ENCODE measurements at places on chromosomes 2 and 18.

- no peak for DNase-seq
These were observed 21.2 kb upstream of the HNMT start for GRCh38 chr2:137942833-137943677.

DNA sequence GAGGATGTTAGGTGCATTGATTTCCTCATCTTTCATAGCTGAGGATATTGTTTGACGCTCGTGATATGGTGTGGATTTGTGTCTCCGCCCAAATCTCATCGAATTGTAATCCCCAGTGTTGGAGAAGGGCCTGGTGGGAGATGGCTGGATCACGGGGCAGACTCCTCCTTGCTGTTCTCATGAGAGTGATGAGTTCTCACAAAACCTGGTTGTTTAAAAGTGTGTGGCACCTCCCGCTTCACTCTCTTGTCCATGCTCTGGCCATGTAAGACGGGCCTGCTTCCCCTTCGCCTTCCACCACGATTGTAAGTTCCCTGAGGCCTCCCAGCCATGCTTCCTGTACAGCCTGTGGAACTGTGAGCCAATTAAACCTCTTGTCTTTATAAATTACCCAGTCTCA, 28.4 kb upstream of the GPC1 start:
- DNase-seq: no peak

GRCh38 chr2:57397550-57398360, 648.9 kb upstream of the VRK2 start:
- no peak for DNase-seq

GRCh38 chr18:64712035-64712434, 563.1 kb upstream of the LINC00305 start:
- DNase-seq: no peak

GRCh38 chr2:241944821-241945220, 75.3 kb downstream of the RTP5 start:
- DNase-seq: no peak

DNA sequence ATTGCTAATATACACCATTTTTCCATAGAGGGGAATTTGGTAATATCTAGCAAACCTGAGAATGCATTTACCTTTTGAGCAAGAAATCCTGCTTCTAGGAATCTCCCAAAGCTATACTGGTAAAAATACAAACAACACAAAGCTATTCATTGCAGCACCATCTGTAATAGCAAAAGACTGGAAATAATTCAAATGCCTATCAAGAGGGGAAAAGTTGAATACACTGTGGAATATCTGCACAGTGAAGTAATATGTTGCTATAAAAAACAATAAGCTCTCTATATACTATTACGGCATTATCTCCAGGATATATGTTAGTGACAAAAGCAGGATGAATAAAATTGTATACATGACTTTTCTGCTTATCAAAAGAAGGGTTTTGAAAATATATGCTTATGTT, 112.3 kb upstream of the CHAC2 start:
- no peak for DNase-seq

- DNase-seq: no peak
These were observed 20.8 kb downstream of the KCNF1 start for GRCh38 chr2:10932345-10933151.

DNA sequence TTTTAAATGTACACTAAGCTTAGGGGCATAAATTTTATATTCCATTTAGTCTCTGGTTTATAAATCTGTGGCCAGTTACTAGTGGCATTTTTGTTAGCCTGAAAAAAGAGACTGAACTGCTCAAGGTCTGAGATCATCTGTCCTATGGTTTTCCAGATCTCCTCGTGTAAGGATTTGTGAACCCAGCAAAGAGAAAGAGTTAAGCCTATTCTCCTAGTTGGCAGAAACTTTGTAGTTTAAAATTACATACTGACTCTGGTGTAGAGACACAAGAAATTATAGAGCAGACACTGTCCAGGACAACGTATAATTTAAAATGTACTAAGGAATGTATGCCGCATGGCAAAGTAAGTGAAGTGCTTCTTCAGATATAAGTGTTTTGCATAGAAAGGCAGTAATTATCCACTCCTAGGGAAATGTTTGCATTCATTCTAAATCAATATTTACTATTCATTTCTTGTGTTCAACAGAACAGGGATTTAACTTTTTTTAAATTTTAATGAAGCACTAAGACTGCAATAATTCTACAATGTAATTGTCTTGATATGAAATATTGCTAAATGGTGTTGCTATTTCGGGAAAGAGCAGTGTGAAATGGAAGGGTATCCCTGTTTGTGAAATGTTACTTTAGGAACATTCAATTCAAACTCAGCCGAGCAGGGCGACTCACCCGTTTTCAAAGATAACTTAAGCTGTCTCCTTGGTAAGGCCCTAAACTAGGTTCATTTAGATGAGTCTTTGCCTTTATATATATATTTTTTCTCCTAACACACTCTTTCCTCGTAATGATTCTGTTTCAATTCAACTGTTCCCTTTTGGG, 508.4 kb upstream of the ZEB2 start:
- DNase-seq: no peak

DNA sequence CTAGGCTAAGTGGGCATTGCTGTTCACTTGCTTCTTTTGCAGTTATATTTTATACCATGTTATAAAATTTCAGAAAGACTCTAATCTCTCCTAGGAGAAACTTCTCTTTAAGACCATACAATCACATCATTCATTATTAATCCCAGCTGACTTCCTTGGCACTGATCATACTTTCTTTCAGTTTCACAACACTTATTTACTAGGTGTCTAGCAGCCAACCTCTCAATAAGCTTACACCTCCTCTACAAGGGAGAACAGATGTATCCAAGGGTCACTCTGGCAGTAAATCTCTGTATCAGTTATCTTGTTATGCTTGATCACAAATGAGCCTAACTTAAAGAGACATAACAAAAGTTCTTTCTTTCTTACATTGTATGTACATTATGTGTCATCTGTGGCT, 69.8 kb upstream of the EPB41L5 start:
- no peak for DNase-seq

- DNase-seq: peak; percentile 26
These were observed 30.7 kb upstream of the KLHL14 start for GRCh38 chr18:32803568-32803967.

GRCh38 chr2:232211743-232212686, 166.5 kb upstream of the ALPP start:
- peak; percentile 40 for DNase-seq

DNA sequence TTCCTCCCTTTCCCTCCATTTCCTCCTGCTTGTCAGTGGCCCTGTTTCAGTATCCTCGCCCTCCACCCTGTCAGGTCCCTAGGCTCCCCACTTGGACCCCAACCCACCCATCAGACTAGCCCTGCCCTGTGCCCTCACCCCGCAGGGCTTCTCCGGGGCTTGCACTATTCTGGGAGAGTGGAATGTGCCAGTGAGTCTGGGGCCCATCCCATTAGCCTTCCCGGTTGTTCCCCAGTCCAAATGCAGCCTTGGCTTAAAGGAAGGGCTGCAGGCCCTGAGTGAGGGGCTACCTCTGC, 45.5 kb downstream of the MYO7B start:
- DNase-seq: no peak

- no peak for DNase-seq
These were observed 39.5 kb upstream of the ASNSD1 start for GRCh38 chr2:189621781-189622180.

DNA sequence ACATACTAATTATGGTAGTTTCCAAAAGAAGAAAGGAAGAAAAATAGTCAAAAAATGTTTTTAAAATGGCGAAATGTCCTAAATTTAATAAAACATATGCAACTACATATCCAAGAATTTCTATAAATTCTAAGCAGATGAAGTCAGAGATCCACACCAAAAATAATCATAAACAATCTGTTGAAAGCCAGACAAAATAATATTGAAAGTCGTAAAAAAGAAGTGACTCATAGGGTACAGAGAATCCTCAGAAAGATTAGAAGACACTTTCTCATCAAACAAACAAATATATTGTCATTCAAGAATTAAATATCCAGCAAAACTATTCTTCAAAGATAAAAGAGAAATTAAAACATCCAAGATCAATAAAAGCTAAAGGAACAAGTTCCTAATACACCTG, 281.4 kb upstream of the ZNF804A start:
- no peak for DNase-seq

GRCh38 chr2:39838589-39838988, 59.5 kb upstream of the THUMPD2 start:
- no peak for DNase-seq

DNA sequence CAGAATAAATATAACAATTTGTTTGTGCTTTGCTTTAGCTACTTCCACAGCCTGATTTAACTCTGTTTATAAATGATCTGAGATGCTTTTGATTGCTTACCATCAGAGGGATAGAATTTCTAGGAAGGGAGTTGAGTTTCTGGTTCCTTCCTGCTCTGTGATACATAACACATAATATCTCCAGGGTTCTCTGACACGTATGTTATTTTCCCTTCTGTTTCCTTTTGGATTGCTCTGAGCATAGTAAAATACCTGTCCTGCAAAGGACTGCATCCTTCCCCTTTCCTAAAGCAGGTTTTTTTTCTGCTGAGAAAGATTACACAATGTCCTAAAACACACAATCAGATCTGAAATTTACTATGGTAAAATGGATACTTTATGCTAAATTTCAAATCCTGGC, 76.1 kb downstream of the CABYR start:
- DNase-seq: no peak

- no peak for DNase-seq
These were observed 60.6 kb downstream of the CTIF start for GRCh38 chr18:48599391-48599790.

- no peak for DNase-seq
These were observed 186.8 kb downstream of the DSC3 start for GRCh38 chr18:30855762-30856161.
